ENCODE measurements at places on chromosomes 16 and 17. TPM values are rescaled to one million over a fixed set of nuclear protein-coding genes. Genes with fewer than 3 reads are reported as not detected.

CCL17 gene
- not detected for total RNA-seq

DNA sequence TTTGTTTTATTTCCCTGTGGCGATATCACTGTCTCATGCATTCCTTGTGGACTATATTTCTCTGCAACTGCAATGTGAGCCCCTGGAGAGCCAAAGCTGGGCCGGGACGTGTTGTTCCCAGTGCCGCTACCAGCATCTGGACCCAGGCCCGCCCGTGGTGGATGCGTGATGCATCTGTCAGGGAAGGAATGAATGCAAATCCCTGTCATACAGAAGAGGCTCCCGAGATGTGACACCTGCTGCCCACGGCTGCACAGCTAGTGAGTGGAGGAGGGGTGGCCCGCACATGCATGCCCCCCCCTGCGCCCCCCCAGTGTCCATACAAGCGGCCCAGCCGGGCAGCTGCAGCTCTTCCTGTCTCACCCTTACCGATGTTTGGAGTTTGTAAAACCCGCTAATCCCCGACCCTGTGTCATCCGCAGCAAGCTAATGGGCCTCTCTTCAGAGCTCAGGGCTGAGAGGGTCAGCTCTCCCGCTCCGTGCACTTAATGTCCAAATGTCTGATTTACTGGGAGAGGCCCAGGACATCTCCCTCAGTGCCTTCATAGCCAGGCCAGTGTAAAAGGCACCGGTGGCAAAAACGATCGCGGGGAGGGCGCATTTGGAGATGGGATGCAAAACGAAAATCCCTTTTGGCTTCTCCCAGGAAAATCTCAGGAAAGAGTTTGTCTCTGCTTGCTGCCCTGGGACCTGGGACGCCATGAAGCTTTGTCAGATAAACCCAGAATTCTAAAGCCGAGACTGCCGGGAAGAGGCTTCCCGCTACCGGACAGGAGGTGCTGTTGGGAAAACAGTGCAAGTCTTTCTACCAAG is 91.8 kb downstream of the FOXL1 start:
- no peak for DNase-seq

- DNase-seq: no peak
Observed at GRCh38 chr16:19008245-19009169, 24.8 kb downstream of the TMC7 start.

DNA sequence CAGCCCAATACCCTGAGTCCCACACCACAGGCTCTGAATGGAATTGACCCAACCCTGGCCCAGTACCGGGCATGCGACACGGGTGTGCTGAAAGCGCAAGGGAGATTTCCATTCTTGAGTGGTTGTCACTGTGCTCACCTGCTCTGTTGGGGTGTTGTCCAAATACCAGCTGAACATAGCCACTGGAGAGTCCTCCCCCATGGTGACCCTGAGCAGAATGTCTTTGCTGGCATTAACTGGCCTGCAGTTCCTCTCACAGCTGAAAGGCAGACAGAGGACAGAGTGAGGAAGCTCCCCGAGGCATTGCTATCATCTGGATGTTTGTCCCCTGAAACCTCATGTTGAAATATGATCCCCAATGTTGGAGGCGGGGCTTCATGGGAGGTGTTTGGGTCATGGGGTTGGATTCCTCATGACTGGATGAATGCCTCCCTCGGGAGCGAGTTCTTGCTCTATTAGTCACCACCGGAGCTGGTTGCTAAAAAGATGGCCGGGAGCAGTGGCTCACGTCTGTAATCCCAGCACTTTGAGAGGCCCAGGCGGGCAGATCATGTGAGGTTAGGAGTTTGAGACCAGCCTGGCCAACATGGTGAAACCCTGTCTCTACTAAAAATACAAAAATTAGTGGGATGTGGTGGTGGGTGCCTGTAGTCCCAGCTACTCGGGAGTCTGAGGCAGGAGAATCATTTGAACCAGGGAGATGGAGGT is 57.3 kb upstream of the BCO1 start:
- peak; percentile 75 for DNase-seq

- no peak for DNase-seq
Observed at GRCh38 chr17:41909088-41909487, 9.7 kb downstream of the ACLY start.

DNA sequence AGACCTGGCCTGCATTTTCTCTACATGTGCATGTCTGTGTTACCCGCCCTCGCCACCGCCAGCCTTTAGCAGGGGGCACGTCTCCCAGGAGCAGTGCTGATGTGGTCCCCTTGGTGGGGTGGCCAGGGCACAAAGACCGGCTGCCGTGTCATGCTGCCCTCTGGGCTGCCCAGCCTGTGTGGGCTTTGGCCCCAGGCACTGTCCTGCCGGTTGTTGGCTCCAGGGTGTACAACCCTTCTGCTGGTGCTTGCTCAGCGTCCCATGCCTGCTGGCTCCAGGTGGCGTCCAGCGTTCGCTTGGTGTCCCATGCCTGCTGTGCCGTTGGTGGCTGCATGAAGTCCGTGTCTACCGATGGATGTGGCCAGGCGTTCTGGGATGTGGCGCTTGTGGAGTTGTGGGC is 4.1 kb downstream of the BAIAP2 start:
- no peak for DNase-seq

- DNase-seq: no peak
Observed at GRCh38 chr16:88473666-88474534, 20.8 kb downstream of the ZFPM1 start.

DNA sequence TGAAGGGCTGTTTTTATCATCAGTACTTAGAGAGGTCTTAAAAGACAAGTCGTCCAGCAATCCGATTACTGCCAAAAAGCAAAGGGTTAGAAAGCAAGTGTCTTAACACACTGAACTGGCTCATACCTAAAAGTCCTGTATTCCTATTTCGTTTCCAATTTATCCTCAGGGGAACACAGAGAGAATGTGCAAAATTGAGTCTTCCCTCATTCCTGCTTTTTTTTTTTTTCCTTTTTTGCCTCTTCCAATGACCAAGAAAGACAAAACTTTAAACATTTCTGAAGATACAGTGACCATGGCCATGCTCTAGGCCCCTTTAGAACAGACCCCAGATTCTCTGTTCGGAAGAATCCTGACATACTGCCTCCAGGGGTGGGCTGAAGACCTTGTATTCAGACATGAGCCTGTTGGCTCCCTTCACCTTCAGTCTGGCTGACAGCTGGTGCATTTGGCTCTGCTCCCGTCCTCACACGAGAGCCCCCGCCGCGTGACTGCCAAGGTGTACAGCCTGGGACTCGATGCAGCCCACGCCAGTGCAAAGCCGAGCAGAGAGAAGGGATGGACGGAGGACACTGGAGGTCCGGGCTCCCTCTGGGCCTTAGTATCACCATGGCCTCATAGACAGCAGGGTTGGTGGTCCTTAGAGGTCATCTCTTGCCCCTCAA is 47.0 kb downstream of the COTL1 start:
- no peak for DNase-seq
